ENCODE measurements at places on chromosomes 4 and X. TPM values are rescaled to one million over a fixed set of nuclear protein-coding genes. Genes with fewer than 3 reads are reported as not detected.

DNA sequence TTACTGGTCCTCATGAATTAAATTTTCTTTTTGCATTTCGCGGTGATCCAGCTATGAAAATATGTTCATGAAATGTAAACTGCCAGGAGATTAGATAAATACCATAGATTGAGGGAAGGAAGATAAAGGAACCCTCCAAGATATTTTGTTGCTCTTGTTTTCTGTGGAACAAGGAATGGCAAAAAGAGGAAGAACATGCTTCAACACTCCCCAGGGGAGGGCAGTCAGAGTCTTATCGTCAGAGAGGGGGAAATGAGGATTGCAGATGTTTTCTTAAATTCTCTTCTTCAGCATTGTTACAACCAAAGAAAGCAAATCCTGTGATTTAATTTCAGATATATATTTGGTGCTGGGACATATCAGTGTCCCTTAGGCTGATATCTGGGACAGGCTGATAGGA lies 9.5 kb upstream of the SFRP2 start:
- H3K4me1 ChIP-seq, result peaks cover 10% of the 10 kb centered on the region
- H3K4me3 ChIP-seq, result no peak overlapping the region
- H3K27ac ChIP-seq, result no peak overlapping the region
- no peaks in the 10 kb centered on the region for H3K36me3 ChIP-seq

SPANXA1 gene
- total RNA-seq, result not detected

GRCh38 chr4:26133840-26134239 lies 187.0 kb upstream of the RBPJ start:
- H3K27ac ChIP-seq, result no peak overlapping the region
- no peak for DNase-seq
- H3K4me3 ChIP-seq, result no peak overlapping the region
- H3K36me3 ChIP-seq, result no peaks in the 10 kb centered on the region

RBM47 gene
- total RNA-seq, result 64.3 TPM

DNA sequence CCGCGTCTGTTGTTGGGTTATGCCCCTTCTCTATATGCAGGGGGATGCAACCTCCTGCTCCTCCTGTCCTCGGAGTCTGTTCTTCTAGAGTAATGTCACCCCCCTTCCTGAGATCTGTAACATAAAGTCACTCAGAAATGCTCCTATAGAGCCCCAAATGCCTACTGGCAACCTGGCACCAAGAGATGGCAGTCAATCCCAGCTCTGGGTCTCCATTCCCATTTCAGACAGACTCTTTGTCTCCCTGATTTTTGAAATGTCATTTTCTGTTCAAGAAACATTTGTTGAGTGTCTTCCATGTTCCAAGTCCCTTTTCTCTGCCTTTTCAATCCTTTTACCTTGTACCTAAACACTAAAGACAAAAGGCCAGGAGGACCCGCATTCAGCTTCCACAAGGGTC lies 9.6 kb upstream of the PRDM8 start:
- H3K4me3 ChIP-seq, result no peak overlapping the region
- no peak for DNase-seq
- no peak overlapping the region for H3K27ac ChIP-seq
- H3K4me1 ChIP-seq, result peaks cover 13% of the 10 kb centered on the region
- H3K27me3 ChIP-seq, result peaks cover 95% of the 10 kb centered on the region

- DNase-seq, result no peak
- H3K27me3 ChIP-seq, result no peaks in the 10 kb centered on the region
- no peak overlapping the region for H3K4me3 ChIP-seq
- peaks cover 11% of the 10 kb centered on the region for H3K4me1 ChIP-seq
- peaks cover 6% of the 10 kb centered on the region for H3K36me3 ChIP-seq
These were observed 48.5 kb downstream of the KLHL15 start for GRCh38 chrX:23978491-23978890.

PDE6B gene
- 10.4 TPM for total RNA-seq

DNA sequence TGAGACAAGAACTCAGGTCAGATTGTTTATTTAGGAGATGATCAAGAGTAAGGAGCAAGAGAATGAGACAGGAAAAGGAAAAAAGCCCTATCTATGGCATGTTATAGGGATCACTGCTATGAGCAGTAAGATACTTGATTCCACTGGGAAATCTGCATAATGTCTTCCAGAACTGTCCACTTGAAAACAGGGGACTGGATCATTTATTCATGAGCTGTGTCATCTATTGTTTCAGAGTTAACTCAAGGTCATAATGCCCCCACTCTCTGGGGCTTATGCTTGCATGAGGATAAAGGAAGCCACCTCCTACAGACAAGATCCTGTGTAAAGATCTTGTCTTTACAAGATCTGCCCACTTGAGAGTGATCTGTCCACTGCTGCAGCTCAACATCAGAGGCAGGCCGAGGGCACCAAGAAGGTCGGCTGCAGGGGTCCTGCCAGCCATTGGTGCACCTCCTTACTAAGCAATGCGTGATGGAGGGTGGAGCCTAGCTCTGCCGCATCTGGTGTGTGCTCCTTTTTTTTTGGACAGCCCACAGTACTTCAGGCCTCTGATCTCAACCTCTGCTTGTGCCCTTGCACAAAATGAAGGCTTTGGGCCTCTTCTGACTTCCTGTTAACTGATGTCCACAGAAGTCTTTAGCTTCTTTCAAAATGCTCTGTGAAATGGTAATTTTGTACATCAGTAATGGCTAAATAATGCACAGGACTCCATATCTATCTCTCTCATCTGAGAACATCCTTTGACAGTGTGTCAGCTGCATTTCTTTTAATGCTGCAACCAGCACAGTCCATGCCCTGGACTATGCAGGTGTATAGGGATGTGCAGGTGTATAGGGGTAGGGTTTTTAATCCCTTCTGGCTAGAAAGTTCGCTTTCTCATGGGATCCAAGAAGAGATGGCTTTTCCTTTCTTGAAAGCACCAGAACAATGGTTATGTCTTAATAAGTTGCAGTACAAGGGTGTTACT lies 95.9 kb upstream of the TRPC3 start:
- peaks cover under 1% of the 10 kb centered on the region for H3K4me1 ChIP-seq
- H3K36me3 ChIP-seq, result no peaks in the 10 kb centered on the region
- H3K27me3 ChIP-seq, result no peaks in the 10 kb centered on the region
- H3K4me3 ChIP-seq, result no peak overlapping the region
- no peak for DNase-seq
- no peak overlapping the region for H3K27ac ChIP-seq

Measured in progenitor cell of endocrine pancreas (in vitro differentiated cells).